ENCODE measurements at places on chromosomes 16 and 17.

- no peak for DNase-seq
These were observed 125.9 kb downstream of the MAP2K6 start for GRCh38 chr17:69540356-69540755.

GRCh38 chr16:1159973-1160772, 7.3 kb downstream of the CACNA1H start:
- no peak for DNase-seq

GRCh38 chr17:56786989-56787482, 46.7 kb downstream of the C17orf67 start:
- DNase-seq, result peak; percentile 37

GRCh38 chr16:16190546-16190945, 32.7 kb downstream of the ABCC6 start:
- no peak for DNase-seq

DNA sequence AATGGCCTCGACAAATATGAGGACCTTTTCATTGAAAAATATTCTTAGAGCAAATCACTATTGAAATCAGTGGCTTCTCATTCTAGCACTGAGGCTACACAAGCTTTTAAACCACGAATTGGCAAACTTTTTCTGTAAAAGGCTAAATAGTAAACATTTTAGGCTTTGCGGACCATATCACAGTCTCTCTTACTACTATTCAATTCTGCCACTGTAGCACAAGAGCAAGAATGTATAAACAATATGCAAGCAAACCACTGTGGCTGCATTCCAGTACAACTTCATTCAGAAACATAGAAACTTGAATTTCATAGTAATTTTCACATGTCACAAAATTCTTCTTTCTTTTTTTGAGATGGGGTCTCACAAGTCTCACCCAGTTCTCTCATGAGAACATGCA, 49.1 kb downstream of the PHLPP2 start:
- DNase-seq, result no peak

GRCh38 chr17:46977348-46977747, 1.7 kb downstream of the RPRML start:
- DNase-seq, result no peak

DNA sequence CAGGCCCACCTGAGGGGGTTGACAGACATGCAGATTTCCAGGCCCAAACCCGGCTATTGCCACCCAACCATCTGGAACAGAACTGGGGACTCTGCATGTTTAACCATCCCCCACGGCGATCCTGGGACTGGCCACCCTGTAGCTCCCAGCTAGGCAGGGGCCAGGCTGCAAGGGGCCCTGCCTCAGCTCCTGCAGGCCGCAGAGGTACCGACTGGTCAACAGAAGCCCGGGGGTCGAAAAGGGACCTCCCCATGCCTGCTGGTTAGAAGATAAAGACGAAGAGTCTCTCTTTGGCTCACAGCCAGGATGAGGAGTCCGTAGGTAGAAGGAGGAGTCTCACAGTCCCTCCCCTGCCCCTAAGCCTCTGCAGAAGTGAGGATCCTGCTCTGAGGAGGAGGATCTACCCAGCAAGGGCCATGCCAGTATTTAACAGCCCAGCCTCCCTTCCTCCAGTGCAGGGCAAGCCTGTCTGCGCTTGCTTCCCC, 223.4 kb upstream of the TNRC6C start:
- no peak for DNase-seq

DNA sequence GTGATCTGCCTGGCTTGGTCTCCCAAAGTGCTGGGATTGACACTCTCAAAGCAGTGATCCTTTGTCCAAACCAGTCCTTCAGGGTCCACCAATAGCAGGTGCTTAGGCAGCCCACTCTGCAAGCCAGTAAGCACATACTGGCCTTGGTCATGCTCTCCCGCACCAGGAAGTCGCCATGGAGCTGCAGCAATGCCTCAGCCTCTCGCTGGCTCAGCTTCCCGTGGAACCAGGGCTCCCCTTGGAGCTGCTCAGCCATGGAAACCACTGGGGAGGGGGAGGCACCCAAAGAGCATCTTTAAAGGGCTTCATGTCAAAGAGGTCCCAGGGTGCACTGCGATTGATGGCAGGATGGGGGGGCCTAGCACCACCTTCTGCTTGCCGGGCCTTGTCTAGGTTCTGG, 9.6 kb upstream of the UBTF start:
- no peak for DNase-seq

GRCh38 chr17:2995886-2996809, 67.3 kb downstream of the OR1D5 start:
- DNase-seq, result no peak

- DNase-seq, result no peak
These were observed 45.7 kb downstream of the OMG start for GRCh38 chr17:31251105-31251969.

DNA sequence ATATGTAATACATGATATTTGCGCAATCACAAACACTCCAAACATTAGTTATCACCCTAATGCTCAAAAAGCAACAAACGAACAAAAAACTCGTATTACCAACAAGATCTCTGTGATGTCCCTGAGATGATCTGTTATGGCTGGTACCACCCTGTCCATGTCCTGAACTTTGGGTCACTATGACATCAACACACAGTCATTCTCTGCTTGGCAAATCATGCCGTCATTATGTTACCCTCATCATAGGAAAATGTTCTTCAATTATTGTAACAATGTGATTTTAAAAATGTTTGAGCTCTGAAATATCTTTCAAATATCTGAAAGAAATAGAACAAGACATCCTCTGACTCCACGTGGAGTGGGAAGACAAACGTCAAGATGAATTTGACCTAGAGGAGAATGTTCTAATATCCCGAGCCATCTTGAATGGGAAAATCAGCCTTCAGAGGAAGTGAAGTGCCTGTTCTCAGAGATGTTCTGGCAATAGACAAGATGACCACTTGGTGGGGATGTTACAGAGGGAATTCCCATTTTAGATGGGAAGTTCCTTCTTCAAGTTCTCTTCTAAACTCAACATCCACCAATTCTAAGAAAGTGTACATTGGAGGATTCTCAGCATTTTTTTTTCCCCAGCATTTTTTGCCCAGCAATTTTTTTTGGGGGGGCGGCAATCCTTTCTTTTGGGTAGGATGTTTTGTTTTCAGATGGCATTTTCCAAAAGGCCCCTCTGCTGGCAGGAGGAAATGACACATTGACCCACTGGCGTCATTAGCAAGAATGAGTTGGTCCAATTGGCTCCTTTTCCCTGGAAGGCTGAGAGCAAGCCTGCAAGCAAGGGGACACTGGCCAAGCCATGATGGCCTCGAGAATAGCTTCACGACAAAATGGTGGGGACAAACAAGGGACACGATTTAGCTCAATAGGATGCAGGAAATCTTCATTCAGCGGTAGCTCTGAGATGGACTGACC, 3.7 kb upstream of the HSD17B2 start:
- no peak for DNase-seq

DNA sequence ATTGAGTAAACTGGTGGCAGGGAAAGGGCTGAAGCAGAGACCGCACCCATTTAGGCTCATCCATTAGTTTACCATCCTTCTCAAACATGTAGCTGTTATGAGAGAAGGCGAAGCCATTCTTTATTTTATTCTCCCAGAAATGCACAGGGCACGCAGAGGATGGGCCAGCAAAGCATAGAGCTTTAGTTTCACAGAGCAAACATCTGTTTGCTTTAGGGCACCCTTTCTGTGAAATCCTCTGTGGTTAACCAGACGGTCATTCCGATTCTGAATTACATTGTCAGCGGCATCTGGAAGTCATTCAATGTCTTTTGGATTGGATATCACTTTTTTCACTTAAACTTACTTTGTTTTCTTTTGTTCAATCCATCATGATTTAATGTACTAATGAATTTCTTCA, 96.0 kb downstream of the TOX3 start:
- DNase-seq, result no peak

GRCh38 chr17:4161192-4161966, 18.4 kb downstream of the CYB5D2 start:
- no peak for DNase-seq

DNA sequence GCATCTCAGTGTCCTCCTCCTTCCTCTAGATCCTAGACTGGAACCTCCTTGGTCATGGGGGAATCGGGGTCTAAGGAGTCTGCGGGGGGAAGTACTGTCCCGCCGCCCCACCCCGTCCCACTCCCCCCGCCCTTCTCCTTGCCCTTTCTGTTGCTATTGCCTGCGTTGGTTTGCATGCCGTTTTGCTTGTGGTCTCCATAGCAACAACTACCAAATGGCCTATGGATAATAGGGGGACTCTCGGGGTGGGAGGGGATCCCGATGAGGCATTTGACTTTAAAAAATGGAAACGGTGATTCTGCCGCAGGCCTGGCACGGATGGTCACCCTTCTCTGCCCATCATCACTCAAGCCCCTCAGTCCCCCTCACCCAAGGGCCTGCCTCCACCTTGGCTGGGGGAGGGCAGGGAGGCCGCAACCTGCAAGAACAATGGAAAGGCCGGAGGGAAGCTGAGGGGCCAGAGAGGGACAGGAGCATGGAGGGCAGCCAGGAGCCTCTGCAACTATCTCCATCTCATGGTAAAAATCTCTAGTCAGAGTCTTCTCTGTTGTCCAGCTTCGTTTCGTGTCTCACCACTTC, 231.4 kb upstream of the TNRC6C start:
- no peak for DNase-seq

DNA sequence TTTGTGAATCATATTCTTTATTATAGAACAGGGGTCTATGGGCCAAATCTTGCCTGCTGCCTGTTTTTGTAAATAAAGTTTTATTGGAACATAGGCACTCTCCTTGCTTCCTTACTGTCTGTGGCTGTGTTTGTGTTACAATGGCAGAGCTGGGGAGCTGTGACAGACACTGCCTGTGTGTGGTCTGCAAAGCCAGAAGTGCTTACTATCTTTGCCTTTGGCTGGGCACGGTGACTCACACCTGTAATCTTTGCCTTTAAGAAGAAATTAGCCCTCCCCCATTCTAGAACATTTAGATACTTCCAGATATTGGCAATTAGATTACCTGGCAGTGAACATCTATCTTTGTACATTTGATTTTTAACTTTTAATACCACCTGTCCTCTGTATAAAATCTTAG, 308.3 kb downstream of the FOXL1 start:
- no peak for DNase-seq

Measured in activated T-helper 1 cell treated with anti-CD3 and anti-CD28 coated beads, Interleukin-2, amount 50 U/mL, for 16 hours (primary cell).